ENCODE measurements at places on chromosomes 16 and 17.

DNA sequence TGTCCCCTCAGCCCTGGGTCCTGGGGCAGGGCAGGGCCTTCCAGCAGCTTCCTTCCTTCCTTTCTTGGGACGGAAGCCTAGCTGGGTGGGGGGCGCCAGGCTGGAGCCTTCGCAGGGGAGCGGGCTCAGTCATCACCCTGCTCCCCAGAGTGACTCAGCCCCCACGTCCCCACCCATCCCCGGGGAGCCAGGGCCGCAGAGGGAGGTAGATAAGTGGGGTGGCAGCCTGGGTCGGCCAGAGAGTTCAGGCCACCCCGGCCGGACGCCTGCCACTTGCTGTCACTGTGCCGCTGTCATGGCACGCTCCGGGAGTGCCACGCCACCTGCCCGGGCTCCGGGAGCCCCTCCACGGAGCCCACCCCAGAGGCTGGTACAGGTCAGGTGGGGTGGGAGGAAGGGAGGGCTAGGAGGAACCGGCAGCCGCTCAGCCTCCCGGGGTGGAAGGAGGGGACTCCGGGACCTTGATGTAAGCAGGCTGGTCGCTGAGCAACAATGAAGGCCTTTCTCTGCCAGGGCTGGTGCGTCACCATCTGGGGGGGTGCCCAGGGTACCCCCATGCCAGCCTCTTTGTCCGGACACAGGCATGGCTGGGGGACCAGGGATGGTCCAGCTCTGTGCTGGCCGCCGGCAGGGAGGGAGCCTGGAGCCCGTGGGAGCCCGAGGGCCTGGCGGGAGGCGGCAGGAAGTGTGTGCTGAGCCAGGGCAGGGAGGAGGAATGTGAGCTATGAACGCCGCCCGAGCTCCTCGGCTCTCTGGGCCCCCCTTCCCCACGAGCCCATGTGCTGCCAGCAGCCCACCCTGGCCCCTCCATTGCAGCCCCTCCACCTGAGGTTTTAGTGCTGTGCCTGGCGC, 6.6 kb downstream of the NHERF2 start:
- DNase-seq = no peak

GRCh38 chr17:39450051-39450450, 1.0 kb downstream of the MED1 start:
- no peak for DNase-seq

DNA sequence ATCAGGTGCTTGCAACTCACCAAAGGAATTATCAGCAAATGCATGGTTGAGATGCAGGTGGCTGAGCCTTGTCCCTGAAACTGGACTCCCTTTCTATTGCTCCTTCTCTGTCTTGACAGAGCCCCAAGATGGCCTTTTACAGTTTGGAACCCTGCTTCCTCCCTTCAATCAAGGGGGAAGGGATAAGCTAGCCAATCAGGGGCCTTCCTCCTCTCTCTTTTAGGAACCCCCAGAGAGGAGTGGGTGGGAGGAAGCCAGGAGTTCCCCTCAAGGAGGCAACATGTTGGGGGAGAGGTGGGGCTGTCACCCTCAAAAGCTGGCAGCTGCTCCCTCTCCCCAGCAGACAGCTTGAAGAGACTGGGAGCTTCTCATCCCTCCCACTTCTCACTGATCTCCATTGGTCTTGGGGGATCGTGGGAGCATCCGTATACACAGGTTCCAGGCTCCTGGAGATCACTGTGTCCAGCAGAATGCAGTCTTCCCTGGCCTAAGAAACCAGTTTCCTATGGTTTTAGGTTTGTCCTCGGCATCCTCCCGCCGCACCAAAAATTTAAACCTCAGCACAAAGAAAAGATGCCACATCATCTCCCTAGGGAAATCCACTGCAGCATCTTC, 7.2 kb downstream of the RASL10B start:
- no peak for DNase-seq

- DNase-seq = no peak
Observed at GRCh38 chr16:88813269-88814143, 1.8 kb upstream of the APRT start.

DNA sequence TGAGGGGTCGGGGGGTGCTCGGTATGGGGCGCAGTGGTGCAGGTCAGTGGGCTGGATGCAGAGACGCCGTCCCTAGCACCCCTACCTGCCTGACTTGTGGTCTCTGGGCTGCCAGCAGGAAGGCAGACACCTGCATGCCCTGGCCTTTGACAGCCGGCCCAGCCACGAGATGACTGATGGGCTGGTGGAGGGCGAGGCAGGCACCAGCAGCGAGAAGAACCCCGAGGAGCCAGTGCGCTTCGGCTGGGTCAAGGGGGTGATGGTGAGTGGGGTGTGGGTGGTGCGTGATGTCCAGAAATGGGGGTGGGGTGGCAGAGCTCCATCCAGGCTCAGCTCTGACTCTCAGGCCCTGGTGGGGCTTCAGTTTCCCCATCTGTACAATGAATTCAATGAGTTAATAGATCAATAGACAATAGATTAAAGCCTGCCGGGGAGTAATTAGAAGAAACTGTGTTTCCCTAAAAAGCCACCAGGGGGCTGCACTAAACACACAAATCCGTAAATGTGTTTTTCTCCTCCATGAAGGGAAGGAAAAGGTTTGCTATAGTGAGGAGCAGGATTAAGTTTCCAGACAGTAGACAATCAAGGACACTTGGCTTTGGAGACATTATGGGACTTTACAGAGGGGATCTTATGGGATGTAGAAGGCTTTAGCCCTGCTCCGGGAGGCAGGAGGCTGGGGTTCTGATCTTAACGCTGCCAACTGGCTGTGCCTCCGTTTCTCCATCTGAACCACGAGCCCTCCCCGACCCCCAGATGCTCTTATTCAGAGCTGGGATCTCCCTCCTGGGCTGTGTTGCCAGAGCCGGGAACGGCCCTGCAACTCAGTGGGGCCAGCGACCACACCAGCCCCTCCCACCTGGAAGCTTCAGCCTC, 2.2 kb downstream of the SLC12A3 start:
- DNase-seq = no peak

- DNase-seq = no peak
Observed at GRCh38 chr16:20363191-20363590, 10.7 kb upstream of the UMOD start.

GRCh38 chr17:968812-969730, 10.5 kb downstream of the NXN start:
- DNase-seq = no peak

DNA sequence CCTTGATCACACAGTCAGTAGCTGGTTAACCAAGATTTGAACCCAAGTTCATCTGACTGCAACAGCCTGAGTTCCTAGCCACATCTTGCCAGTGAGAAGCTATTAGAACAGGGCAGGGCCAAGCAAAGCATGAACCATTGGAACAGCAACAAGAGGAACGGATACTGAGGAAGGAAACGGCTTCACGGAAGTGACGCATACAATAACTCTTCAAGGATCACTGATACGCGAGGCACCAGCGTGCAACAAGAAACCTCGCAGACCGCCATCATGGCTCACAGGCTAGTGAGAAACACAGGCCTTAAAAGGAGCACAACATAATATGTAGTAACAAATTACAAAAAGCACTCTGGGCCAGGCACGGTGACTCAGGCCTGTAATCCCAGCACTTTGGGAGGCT, 114.9 kb downstream of the CDYL2 start:
- no peak for DNase-seq

DNA sequence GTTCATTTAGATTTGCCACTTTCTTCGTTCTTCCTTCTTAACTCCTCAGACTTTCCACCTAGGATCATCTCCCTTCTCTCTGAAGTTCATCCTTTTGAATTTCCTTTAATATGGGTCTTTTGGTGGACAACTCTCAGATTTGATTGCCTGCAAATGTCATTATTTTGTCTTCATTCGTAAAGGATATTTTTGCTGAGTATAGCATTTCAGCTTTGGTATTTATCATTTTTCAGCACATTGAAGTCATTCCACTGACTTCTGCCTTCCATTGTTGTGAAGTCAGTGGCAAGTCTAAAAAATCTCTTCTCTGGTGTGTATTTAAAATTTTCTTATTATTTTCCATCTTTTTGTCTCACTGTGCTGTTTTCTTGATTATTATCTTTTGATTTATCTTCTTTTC, 45.4 kb downstream of the GAN start:
- no peak for DNase-seq

- no peak for DNase-seq
Observed at GRCh38 chr17:63960006-63960405, 12.7 kb downstream of the SCN4A start.

DNA sequence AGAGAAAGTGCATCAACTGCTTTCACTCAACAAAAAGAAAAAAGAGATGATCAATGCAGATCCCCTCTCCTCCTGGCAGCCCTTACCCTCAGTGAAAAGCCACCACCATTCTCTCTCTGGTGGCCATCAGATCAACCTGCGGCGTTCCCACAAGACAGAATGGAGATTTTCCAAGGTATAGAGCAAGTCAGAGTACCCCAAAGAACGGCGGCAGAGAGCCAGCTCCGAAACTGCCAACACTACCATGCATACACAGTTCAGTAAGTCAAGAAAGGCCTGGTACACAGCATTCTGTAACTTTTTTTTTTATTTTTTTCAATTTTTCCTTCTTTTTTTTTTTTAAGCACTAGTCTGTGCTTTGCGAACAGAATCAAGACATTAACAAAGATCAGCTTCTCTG, 30.6 kb downstream of the STH start:
- DNase-seq = no peak

- DNase-seq = no peak
Observed at GRCh38 chr17:79027925-79028491, 4.0 kb downstream of the C1QTNF1 start.

DNA sequence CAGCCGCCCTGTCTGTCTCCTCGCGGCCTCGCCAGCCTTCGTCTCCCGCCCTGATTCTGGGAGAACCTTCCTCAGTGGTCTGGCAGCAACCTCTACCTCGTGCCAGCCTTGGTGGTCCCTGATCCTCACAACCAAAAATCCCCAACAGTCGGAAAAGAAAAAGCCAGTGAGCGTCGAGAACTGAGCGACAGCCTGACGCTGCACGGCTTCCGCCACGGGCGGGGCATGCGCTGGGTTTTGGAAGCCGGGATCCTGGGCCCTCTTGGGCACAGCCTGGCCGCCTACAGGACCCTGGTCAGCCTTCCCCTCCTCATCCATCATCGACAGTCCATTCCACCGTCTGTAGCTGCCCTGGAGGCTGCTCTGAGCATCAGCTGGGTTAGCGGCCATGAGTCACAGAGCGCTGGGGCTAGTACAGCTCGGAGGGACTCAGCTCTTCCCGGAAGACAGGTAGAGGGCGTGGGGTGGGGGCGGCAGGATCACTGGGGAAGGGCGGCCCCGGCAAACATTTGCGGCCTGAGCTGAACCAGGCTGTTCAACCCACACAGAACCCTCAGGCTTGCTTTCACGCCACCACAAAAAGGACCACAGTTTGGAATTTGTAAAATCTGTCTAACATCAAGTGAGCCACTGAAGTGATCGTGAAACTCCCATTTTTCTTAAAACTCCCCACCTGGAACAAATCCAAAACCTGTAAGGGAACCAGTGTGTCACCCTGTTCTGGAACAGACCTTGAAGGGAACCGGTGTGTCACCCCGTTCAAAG, 55.4 kb upstream of the DOC2B start:
- no peak for DNase-seq

DNA sequence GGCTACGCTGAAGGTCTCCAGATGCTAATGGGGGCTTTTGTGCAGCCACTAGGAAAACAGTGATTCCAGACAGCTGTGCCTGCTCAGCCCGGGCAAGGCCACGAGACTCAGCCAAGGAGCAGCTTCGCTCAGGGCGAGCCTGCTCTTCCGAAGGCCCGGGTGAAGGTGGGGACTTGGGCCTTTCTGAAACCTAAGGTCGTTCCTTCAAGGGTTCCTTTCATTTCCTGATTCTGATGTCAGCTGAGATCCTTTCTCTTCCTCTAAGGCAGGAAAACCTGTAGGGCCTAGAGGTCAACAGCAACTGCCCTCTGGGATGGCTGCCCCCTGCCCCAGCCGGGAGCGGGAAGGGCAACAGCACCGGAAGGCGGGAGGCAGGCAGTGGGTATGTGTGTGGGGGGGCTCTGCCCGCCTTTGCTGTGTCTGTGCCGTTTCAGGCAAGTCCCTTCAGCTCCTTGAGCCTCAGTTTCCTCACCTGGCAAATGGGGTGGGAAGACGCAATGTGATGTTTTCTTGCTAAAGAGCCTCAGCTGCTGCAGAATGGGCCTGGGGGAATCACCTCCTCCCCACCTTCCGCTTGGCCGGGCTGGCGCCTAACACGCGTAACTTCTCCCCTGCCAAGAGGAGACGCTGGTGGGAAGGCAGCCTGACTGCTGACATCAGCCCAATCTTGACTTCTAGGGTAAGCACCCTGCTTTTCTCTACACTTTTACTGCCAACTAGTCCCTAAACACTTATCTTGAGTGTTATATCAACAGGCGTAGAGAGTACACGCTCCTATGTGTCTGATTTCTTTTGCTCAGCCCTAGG, 32.8 kb downstream of the IRF8 start:
- DNase-seq = no peak

DNA sequence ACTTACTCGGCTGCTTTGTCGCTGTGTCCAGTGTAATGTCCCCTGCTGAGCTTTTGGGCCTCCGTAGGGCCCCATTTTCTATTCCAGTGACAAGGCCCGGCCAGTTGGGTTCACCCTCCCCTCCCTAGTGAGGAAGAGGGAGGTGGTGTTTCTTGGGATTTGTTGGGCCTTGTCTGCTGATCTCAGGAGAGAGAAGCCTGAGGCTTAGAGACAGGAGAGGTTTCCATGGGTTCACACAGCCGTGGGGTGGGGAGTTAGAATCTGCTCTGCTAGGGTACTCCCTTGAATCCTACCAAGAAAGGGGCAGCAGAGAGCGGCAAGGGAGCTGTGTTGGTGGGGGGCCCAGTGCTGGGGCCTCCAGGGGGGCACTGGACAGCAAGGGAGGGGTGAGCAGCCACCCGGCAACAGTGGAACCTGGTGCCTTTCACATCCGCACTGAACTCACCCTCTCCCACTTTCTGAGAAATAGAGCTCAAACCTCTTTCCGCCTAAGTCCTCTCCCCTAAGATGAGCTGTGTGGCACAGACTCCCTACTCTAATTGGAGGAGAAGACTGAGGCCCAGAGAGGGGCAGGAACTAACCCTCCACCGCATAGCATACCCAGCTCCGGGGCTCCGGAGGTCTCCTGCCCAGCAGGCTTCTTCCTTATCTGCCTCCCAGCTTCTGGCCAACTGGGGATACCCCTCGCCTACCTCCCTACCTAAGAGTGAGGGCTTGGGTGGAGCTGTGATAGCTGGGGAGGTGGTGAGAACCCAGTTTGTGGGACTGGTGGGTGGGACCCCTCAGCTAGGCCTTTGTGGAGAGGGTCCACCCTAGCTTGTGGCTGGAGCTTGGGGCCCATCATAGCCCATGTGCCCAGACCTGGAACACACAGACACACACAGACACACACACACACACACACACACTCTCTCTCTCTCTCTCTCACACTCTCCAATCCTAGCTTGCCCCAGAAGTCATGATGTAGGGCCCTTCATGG, 6.8 kb downstream of the TBKBP1 start:
- no peak for DNase-seq
